ENCODE measurements at places on chromosomes 1 and 21.

DNA sequence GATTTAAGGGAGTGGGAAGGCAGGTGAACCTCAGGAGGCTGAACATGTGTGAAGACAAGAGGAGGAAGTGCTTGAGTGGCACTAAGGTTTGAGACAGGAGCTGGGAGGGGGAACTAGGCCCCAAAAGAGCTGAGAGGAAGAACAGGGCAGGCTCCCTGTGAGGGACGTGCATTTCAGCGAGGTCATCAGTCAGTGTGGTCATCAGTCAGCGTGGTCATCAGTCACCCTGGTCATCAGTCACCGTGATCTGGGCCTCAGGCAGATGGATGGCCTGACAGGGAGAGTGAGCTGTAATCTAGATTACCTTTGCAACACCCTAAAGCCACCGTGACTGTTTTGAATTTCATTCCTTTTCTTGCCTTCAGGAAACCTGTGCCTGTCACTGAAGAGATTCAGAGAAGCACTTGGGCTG, 29.1 kb downstream of the VTCN1 start:
- no peak for DNase-seq

DNA sequence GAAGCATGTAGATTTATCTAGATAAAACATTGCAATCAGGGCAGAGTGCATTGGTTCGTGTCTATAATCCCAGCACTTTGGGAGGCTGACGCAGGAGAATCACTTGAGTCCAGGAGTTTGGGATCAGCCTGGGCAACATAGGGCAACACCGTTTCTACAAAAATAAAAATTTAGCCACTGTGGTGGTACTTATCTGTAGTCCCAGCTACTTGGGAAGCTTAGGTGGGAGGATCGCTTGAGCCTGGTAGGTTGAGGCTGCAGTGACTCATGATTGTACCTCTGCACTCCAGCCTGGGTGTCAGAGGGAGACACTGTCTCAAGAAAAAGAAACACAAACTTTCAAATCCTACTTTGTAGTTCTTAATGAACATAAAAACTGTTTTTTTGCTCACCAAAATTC, 64.2 kb upstream of the RCC1 start:
- DNase-seq: no peak

DNA sequence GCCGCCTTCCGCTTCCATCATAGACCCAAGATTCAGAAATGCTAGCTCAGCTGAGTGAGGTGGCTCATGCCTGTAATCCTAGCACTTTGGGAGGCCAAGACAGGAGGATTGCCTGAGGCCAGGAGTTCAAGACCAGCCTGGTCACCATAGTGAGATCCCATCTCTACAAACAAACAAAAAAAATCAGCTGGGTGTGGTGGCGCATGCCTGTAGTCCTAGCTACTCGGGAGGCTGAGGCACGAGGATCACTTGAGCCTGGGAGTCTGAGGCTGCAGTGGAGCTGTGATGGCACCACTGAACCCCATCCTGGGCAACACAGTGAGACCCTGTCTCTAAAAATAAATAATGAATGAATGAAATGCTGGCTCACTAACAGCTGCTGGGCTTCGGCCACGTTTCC, 39.7 kb downstream of the TOMM20 start:
- no peak for DNase-seq

GRCh38 chr1:246800756-246801155, 76.5 kb downstream of the SCCPDH start:
- DNase-seq: no peak

GRCh38 chr1:210129759-210130158, 102.8 kb upstream of the SERTAD4 start:
- no peak for DNase-seq

GRCh38 chr1:26282401-26282918, 2.6 kb downstream of the SH3BGRL3 start:
- DNase-seq: no peak

GRCh38 chr1:23227806-23228205, 10.5 kb upstream of the HTR1D start:
- DNase-seq: no peak

DNA sequence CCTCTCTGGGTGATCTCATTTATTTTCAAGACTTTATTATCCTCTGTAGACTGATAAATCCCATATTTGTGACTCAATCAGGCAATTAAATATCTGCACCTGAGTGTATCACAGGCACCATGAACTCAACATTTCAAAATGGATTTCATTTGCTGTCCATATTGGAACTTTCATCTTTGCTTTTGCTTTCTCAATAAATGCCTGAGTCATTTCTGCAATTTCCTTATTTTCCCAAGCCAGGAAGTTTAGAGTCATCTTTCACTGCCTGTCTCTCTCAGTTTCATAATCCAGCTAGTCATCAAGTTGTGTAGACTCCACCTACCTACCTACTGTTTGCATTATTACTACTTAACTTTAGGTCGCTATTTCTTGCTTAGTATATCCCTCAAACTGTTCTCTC, 540.9 kb downstream of the LMO4 start:
- no peak for DNase-seq

- no peak for DNase-seq
Measured at GRCh38 chr1:1889847-1890505, 911 bp downstream of the GNB1 start.

GRCh38 chr1:5819391-5820025, 172.7 kb downstream of the NPHP4 start:
- no peak for DNase-seq

GRCh38 chr1:200253774-200254495, 155.9 kb downstream of the ZNF281 start:
- no peak for DNase-seq

GRCh38 chr1:74771913-74772515, 39.1 kb downstream of the TYW3 start:
- DNase-seq: peak; percentile 42

DNA sequence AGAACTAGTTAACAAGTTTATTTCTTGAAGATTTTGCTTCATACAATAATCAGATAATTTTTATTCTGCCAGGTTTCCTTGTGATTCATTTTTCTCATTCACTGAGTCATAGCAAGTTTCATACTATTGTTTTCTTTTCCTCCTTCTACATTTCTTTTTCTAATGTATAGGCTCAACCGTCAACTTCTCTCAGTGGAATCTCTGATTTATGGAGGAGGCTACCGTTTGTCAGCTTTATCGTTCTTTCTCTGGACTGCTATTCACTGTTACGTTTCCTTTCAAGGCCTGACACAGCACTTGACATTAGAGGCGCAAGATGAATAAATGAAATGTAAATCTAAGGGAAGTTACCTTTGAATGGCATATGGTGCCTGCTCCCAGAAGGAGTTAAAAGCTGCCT, 284.3 kb upstream of the NR5A2 start:
- no peak for DNase-seq

DNA sequence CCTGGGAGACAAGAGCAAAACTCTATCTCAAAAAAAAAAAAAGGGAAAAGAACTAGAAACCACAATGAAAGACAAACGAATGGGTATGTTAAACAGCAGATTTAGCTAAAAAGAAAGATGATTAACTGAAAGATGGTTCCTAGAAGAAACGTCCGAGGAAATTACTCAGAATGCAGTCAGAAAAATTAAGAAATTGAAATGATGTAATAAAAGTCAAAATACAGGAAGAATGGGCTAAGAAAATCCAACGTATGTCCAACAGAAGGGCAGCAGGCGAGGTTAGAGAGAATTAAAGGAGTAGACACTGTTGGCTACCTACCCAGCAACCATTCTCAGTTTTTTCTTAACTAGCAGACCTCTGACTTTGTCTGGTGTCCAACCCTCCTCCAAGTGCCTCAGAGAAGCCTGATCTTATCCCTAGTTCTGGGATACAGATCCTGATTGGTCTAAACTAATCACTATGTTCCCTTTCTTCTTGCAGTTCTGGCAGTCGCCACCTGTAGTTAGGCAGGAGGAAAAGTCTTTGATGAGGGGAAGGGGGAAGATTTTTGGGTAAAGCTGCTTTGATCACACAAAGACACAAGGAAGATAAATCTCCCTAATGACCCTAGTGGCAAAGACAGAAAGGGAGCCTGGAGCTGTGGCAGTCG, 25.7 kb downstream of the GPR161 start:
- no peak for DNase-seq

DNA sequence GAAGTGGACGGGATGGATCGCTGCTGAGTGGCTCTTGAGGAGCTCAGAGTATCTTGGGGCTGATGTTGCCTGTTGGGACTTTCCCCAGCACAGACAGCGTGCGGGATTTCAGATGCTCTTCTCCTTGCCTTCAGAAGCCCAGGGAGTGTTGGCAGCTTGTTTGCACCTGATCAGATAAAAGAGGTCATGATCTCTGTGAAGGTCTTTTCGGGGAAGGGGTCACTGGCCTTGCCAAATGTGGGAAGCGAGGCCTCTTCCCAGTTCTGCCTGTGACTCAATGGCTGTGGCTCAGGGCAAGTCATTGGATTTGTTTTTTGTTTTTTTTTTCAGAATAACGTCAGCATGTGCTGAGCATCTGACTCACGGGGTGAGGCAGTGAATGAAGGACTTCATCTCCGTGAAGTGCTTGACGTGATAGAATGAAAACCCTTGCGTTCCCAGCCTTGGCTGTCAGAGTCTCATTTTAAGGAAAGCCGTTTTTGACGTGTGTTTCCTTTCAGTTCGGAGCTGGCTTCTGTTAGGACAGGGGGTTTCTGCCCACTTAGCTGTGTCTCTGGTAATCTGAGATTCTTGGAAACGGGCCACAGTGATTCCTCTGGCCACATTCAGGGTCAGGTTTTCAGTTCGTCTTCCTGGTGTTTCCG, 46.7 kb downstream of the GALNT2 start:
- DNase-seq: no peak

DNA sequence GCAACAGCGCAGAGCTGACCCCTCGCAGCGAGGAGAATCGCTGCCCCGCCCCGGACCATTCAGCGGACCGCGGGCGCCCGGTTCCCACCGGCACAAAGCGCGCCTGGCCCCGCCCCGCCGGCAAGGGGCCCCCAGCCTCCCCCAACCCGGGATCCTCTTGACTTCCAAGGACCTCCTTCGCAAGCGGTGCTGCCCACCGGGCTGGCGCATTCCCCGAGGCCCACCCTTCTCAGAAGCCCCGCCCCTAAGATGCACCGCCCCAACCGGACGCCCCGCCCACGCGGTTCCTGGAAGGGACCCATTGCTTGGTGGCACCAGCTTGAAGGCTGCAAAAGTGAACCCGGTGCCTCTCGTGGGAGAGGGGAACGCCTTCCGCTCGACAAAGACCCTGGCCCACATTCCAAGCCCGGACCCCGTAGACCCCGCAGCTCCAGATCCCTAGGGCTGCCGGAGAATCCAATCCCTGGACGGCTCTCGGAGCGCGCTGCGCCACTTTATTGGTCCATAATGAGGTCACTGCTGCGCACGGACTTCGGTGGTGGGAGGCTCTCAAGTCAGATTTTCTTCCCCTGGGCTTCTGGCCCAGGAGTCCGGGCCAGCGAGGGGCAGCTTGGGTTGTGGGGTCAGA, 2.0 kb downstream of the HES3 start:
- DNase-seq: no peak

GRCh38 chr1:183783767-183784637, 20.9 kb upstream of the RGL1 start:
- no peak for DNase-seq
